AG20443 (cell line): ENCODE measurements at places on chromosomes 2 and 18.
A peak's percentile ranks its signal among the peaks of the same experiment; 100 is the strongest.

- no peak for DNase-seq
Measured at GRCh38 chr2:238631491-238632180, 204.9 kb downstream of the ASB1 start.

DNA sequence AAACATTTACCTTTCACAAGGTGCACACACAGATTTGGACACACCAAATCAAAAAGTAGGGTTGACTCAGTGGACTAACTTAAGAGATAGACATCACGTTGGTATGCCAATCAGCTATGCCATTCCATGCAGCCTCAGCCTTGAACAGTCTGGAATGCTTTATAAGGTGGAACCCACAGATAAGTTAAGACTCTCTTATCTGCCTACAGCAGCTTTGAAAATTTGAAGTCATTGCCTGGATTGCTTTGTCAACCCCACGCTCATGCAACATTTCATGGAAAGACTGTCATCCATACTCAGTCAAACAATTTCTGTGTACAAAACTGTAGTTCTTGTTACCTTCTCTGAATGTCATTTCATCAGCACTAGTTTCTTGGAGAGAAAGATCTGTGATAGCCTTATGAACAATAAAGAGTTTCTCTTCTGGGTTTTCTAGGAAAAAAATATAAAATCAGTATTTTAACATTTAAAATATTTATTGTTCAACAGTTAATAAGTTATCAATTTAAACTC, 1.2 kb downstream of the ERMN start:
- no peak for DNase-seq

GRCh38 chr2:6947929-6948676, 30.9 kb downstream of the RNF144A start:
- DNase-seq: no peak

DNA sequence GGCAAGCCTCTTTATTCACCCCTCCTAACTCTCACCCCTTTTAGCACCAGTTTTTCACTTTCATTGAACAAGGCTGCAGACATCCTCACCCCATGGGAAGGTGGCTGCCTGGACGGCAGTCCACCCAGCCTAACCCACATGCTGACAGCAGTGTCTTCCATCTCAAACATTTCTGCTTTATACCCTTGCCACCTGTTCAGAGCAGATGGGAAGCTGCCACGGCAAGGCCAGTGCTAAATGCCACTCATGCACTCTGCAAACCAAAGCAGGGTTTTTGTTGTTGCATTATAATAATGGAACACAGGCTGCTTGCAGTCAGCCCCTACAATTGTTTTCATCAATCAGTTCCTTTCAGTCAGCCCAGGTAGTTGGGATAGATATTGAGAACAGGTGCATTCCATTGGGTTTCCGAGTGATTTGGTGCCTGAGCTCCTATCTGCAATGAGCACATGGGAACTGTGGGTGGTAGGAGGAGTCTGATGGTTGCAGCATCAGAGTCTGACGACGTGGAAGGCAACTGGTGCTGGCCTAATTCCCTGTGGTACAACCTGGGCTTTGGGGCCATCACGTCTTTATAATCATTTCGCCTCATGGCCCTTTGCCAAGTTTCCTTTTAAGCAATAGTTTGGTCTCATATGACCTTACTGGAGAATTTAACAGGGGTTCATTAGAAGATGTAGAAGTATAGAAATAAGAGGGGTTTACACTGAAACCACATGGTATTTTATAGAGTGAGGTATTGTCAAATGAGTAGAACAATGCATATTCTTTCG, 252.5 kb upstream of the SP5 start:
- no peak for DNase-seq

GRCh38 chr2:237261327-237261726, 152.6 kb downstream of the COL6A3 start:
- DNase-seq: no peak

GRCh38 chr2:227772197-227772661, 26.5 kb downstream of the SCYGR8 start:
- no peak for DNase-seq

- DNase-seq: no peak
Measured at GRCh38 chr2:174744111-174744510, 20.2 kb downstream of the CHRNA1 start.

DNA sequence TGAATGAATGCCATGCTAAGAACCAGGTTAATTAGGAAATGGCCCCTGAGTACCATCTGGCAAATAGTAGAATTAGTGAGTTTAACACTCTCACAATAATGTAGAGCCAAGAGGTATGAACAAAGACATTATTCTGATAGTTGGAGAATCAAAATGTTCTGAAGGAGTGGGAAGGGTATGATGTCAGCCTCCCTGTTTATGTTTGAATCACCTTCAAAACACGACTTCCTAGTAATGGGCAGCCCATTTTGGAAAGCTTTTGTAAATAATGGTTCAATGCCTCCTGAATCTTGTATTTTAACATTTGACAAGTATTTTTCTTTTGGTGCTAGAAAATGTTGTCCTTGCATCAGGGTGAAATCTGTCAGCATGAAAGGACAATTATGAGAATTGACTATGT, 108.3 kb downstream of the DSEL start:
- no peak for DNase-seq

DNA sequence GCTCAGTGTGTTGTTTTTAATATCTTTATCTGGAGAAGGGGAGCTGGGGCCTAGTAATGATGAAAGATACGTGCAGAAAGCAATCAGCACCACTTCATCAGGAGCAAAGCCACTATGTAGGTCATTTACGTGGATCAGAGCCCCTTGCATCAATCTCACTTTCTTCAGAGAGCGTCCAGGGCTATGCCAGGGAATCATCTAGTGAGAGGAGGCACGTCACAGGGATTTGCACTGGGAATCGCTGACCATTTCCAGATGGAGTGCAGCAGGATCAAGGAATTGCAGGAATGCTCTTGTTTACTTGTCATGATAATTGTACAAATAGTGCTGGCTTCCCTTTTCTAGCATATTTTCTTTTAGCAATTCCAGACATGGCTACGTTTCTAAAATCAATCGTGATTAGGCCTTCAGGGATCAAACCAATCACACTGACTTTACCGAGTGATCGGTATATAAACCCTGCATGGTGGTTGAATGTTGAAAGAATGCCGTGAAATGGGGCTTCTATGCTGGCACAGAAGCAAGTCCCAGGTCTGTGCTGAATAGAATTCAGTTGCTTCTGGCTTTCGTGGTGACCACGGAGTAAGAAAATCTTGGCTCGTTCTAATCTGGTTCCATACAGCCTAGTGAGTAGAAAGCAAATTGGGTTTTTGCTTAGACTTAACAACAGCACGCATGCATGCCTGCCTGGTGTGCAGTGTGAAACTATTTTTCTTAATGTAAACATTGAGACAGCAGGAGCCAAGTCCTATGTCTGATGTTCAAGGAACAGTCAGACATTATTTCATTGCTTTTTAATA, 122.8 kb downstream of the TMEM200C start:
- peak; percentile 32 for DNase-seq

GRCh38 chr2:215619989-215620388, 184.1 kb upstream of the FN1 start:
- DNase-seq: no peak

- no peak for DNase-seq
Measured at GRCh38 chr18:54357082-54357659, 487 bp downstream of the STARD6 start.

GRCh38 chr2:101682311-101682710, 15.2 kb upstream of the MAP4K4 start:
- no peak for DNase-seq

DNA sequence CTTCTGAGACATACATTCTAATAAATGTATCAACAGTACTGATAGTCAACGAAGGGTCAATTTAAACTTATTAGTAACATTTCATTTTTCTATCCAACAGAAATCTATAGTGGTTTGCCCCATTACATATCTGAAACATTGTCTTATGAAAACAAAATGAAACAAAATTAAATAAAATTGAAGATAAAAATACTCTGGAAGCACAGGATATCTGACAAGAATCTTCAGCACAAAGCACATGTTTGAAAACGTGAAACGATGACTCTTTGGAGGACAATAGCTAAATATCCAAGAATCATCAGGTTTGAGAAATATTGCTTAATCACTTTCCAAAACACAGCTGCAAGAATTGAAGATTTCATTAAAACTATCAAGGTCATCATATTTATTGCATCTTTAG, 70.9 kb upstream of the FAM124B start:
- no peak for DNase-seq

- DNase-seq: no peak
Measured at GRCh38 chr2:173806761-173807160, 158.4 kb downstream of the SP3 start.

DNA sequence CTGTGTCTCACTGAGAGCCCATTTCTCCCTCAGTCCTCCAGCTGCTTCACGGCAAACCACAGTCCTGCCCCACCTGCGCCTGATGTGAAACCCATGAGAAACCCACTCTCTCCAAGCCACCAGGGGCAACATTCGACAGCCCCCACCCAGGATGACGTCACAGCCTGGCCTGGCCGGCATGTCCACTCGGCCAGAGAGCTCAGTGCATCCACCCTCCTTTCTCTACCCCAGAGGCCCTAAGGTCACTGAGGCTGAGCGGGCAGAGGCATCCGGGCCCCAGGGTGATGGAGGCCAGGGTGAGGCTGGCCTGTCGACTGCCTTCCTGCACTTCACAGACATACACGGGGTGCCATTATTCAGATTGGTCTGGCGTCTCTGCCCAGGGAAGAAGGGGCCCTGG, 402.7 kb upstream of the MYT1L start:
- DNase-seq: no peak

DNA sequence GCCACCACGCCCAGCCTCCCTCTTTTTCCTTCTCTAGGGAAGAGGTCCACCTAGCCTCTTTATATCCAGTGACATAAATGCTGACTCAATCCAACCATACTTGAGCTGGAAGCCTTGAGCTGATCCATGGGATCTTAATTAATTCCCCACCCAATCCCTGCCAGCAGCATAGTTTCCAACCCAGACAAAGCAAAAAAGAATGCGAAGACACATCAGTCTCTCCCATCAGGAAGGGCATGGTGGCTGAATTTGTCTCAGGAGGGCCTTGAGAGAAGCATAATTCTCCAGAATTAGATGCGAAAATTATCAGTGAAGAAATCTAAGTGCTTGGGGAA, 22.5 kb downstream of the CASP10 start:
- DNase-seq: peak; percentile 63

GRCh38 chr18:60232541-60232940, 140.0 kb downstream of the MC4R start:
- DNase-seq: no peak

DNA sequence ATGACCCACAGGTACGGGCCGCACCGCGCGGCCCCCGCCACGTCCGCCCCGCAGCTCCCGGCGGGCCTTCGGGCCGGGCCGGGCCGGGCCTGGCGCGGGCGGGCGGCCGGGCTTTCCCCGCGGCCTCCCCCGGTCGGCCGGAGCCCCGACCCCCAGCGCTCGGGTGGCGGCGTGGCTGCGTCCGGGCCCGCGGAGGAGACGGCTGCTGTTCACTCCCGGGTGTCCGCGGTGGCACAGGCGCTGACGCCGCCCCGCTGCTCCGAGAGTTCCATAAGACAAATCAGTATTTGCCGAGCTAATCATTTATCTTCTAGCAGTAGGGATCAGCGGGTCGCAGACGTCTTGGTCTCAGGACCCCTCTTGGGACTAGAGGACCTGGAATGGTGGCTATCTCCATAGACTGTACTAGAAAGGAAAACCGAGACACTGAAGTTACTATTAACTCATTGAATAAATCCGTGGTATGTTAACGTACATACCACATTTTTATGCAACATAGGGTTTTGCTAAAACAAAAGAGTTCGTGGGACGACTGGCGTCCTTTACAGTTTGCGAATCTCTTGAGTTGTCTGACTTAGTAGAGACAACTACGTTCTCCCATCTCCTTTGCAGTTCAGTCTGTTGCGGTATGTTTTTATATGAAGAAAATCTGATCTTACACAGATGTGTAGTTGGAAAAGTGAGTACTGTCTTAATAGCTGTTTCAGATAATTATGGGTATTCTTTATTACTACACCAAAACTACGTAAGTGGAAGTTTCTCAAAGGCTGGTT, 500 bp downstream of the LIMS1 start:
- peak; percentile 61 for DNase-seq

DNA sequence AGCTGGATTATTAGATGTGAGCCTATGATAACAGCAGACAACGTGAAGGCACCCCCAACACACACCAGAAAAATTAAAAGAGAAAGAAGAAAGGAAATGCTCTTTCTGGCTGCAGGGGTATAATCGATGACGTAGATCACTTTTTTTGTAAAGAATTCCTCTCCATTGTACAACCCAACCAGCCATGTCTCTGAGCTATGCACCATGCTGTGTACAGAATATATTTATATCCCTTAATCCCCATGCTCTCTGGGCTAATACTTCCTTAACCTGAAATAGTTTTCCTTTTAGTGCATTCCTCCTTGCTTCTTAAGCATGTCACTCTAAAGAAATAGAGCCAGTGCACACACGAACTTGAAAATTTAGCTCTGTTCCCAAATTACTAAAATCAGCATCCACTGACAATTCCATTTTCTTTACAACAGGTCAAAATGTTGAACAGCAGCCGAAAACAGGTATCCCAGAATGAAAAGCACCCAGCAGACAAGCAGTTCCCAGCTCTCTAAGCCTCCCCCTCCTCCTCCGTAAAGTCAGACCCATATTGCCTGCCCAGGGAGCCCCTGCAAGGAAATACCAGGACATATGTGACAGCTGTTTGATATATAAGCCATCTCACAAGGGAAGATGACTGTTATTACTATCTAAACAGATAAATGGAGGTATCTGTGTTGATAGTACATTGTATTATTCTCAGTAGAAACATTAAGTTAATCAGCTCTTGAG, 247.4 kb upstream of the RAB6C start:
- DNase-seq: no peak

- no peak for DNase-seq
Measured at GRCh38 chr2:105989070-105989469, 205.0 kb downstream of the UXS1 start.

GRCh38 chr2:64478502-64479230, 24.7 kb downstream of the LGALSL start:
- DNase-seq: no peak

DNA sequence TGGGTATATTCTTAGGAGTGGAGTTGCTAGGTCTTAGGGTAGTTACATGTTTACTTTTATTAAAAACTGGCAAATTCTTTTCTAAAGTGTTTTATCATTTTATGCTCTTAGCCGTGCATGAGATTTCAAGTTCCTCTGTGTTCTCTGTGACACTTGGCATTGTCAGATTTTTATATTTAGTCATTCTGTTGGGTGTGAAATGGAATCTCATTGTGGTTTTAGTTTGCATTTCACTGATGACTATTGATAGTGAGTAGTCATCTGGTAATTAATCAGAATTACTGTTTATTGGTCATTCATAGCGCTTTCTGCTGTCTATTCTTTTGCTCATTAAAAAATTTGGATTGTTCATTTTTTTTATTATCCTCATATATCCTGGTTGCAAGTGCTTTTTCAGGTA, 34.1 kb downstream of the RAB3GAP1 start:
- no peak for DNase-seq

DNA sequence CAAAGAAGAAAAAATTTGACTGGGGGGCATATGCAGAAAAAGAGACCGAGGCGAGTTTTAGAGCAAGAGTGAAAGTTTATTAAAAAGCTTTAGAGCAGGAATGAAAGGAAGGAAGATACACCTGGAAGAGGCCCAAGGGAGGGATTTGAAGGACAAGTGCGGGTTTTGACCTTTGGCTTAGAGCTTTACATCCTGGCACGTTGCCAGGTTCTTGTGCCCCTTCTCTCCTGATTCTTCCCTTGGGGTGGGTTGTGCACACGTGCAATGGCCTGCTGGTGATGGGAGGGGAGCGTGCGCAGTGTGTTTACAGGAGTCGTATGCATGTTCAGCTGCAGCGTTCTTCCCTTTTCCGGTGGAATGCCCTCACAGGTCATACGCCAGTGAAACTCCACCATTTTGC, 208.8 kb downstream of the NBAS start:
- no peak for DNase-seq

GRCh38 chr2:74373985-74374384, 6.1 kb downstream of the DCTN1 start:
- DNase-seq: no peak
